ENCODE measurements at places on chromosomes 6 and 20.

GRCh38 chr20:47220161-47220582 is 136.3 kb downstream of the ZMYND8 start:
- DNase-seq = no peak

GRCh38 chr6:143363299-143363698 is 87.2 kb downstream of the ADAT2 start:
- DNase-seq = no peak

DNA sequence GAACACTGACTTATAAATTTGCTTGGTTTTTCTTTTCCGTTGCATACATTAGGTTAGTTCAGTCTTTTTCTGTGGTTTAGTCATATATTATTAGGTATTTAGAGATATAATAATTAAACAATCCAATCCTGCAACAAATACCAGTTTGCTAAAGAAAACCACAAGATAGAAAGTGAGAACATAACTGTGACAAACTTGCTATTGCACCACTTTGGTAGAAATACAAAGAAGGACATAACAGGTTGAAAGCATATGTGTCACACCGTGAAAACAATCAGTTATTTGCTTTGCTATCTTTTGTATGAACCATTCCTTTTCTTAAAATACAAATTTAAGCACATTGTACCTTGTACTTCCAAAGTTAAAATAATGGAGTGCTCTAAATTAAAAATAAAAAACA is 42.0 kb upstream of the KCNQ5 start:
- no peak for DNase-seq

- DNase-seq = no peak
These were observed 612 bp downstream of the ADAT2 start for GRCh38 chr6:143449714-143450452.

- DNase-seq = no peak
These were observed 15.7 kb upstream of the IGF2R start for GRCh38 chr6:159953091-159953601.

- no peak for DNase-seq
These were observed 42.8 kb upstream of the UBR2 start for GRCh38 chr6:42520786-42521607.

DNA sequence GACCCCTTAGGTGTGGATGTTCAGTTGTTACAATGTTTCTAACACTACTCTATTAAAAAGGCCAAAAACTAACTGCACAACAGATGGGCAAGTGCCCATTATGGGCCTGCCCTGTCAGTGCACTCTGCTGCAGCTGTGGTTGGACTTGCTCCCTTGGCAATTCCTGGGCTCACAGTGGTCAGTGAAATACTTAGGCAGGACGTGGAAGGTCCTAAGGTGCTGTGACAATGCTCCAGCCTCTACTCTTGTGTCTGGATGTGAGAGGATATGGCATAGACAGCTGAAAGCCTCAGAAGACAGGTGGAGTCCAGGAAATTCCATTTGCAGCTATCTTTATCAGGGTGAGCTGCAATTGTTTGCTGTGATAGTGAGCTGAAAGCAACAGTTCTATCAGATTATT is 136.5 kb upstream of the OLIG3 start:
- no peak for DNase-seq

DNA sequence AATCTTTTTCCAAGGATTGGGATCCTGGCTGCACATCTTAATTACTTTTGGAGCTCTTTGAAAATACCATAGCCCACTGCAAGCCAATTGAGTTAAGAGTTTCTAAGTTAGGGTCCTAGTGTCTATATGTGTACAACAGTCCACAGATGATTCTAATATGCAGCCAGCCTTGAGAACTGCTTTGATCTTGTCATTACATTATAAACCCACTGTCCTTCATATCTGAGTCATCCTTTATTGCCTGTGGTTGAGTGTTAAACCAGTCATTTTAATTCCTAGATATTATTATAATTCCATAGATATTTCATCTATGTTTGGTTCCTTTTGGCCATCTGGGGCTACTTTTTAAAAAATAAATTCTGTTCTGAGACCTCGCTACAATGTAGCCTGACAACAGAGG is 24.1 kb downstream of the MCM8 start:
- DNase-seq = no peak

DNA sequence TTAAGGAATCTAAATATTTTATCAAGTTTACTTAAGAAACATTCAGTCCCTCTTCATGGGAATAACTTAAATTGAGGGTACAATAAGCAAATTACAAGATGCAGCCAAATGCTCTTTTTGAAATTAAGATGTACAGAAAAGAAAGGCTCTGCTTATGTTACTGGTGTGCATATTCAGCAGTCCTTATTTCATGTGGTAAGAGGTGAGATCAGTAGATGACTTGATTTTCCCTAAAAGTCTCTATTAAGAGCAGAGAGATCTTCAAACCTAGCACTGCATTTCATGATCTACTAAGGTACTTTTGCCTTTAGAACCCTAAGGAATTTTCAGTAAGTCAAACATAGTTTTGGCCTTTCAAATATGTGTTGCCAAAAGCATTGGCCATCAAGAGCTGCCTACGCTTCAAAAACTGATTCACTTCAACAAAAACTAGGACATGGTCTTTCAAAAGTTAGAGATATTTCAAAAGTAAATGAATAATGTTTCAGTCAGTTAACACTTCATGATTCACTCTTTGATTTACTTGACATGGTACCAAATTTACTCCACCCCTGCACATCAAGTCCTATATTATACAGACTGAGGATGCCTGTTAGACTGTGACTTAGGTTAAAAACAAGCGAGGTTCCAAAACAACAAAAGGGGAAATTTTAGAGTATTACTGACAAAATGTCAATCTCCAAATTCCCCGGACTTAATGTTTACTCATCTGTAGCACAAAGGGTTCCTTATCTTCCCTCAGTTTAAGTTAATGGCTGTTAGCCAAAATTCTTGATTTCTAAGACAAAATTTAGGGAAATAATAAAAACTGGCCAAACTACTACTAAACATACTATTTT is 19.2 kb downstream of the C6orf62 start:
- no peak for DNase-seq

- DNase-seq = no peak
These were observed 369.4 kb upstream of the CITED2 start for GRCh38 chr6:139743664-139744437.

DNA sequence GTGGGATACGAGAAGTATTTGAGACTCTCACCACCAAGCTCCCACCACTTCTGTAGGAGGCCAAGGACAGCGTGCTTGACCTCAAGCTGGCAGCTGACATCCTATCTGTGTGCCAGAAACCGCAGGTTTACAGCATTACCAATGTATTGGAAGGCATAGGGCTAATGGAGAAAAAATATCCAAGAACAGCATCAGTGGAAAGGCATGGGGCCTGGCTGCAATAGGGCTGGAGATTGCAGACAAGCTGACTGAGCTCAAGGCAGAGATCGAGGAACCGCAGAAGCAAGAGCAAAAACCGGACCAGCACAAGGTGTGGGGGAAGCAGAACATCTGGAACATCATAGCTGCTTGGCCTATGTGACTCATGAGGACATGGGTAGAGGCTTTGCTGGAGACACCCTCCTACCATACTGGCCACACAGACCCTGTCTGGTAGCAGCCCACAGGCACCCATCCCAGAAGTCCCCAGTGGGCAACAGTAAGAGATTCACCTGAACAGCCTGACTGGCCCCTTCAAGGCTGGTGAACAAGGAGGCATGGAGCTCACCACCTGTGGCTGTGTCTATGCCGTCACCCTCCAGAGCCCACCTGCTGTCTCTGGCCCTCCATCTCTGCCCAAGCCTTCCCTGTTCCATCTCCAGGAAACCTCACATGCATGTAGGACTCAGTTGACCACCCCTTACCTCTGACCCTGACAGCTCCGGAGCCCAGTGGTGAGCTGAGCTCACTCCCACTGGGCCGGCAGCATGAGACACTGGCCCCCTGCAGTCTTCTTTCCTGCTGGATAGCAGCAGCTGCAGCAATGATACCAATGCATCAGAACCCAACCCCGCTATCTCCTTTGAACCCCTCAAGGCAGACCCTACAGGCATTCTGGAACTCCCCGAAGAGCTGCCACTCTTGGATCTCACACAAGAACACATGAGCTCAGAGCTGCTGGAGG is 171.1 kb downstream of the KIF6 start:
- DNase-seq = no peak

DNA sequence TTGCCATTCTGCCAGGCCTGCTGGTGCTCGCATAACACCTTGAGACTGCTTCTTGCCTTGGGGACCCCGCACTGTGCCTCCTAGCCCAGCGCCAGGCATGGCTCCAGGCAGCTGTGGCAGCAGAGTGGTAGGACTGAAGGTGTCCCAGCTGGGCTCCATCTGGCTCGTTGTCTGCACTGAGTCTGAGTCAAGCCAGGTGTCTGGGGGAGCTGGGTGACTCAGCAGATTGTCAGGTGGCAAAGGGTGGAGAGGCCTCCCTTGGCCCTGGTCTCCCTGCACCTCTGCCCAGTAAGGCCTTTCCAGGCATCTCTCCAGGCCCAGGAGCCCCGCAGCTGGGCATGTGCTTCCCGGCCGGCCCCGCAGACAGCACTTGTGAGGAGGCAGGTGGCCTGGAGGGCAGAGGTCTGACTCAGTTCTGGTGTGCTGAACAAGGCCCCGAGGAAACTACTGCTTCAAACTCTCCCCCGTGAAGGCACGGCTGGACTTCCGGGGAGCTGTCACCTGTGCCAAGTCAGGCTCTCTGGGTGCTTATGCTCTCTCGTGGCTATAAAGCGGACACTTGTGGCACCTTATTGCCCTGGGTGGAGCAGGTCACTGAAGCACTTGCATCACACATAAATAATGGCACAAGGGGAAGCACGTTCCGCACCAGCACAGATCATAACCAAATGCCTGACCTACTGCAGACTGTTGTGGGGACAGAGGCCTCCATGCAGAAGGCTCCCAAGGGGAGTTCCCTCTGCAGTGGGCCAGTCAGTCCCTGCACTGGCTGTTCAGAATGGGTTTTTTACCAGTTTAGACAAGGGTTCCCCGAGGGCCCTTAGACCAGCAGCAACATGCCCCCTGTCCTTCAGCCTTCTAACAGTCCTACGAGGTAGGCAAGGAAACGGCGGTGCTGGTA is 27.5 kb downstream of the FOXC1 start:
- no peak for DNase-seq

GRCh38 chr20:42740226-42740870 is 449.4 kb downstream of the PTPRT start:
- DNase-seq = no peak

DNA sequence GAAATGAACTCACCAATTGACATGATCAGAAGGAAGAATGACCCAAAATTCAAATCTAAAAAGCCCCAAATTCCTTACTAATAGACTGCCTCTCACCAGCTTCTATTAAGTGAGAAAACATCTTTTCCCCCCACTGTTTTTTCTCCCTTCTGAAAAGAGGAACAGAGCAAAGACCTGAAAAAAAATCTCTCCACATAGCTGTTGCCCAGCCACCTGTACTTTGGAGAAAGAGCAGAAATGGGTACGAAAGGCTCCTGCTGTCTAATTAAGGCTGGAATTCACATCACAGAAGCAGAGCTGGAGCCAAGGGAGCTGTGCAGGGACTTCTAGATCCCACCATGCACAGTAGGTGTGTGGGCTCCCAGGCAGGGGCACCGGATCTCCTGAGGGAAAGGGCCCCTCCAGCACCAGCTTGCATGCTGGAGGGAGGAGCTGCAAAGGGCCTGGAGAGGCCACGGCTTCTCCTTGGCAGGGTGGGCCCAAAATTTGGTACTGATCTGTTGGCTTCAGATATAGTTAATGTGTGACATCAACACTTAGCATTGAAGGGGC is 73.2 kb upstream of the DUSP22 start:
- no peak for DNase-seq

DNA sequence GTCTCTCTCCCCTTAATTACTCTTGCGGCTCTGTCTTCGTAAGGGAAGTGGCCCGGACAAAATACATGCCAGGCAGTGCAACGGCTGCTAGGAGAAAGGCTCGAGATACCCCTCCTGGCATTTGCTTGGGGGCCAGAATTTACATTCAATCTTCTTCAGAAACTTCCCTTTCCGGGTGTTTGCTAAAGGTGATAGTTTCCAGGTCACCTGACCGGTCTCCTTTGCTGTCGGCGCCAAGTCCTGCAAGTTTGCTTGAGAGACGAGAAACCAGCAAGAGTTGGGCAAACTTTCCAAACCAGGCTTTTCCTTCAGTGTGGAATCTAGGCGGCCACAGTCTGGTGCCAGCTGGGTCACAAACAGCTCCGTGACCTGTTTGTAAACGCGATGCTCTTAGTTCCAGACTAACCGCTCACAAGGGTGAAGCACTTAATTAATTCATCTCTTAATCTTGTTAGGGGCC is 563 bp upstream of the SRSF3 start:
- DNase-seq = peak; percentile 68

DNA sequence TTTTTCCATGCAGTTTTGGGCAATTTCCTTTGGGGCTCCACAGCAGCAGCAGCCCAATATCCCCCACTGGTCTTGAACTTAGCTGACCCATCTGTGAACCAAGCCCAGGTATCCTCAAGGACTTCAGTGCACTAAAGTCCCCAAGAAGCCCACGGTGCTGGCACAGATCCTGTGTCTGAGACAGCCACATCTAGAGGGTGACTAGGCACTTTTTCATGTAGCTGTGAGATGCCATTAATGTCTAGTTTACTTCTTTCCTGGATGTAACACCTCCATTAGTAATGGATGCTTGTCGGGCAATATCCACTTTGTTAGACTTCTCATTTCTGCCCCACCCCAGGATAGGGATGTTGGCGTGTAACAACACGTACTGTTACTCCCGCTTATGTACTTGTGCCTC is 176.2 kb upstream of the PROKR2 start:
- DNase-seq = no peak

DNA sequence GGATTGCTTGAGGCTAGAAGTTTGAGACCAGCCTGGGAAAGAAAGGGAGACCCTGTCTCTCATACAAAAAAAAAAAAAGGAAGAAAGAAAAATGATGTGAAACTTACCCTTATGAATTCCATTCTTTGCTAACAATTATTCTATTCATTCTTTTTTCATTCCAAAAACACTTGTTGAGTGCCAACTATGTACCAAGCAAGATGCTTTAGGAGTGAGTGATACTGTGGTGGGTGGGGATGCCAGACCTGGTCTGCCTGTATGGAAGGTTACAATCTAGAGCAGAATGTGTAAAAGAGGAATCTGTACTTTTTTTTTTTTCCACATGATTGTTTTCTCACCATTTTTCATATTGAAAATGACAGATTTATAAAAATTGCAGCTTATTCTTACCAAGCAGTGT is 73.8 kb upstream of the TULP1 start:
- no peak for DNase-seq

GRCh38 chr20:53949319-53949839 is 121.0 kb downstream of the BCAS1 start:
- DNase-seq = no peak

GRCh38 chr6:131937226-131937625 is 13.9 kb downstream of the CCN2 start:
- no peak for DNase-seq

DNA sequence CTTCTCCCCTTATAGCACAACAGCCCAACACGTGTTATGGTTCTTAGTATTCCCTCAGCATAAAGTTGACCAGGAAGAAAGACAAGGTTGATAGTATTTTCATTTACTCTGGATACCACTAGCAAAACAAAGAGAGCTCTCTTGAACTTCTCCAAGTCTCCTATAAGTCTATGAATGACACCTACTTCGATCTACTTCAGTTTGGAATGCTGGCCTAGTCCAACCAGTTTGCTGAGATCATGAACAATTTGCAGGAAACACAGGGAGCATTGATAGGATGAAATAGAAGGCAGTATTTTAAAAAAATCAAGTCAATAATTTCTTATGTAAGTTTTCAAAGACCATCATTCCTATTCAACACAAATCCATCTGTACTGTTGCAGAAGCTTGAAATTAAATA is 93.6 kb downstream of the GJA10 start:
- DNase-seq = no peak

Data from left forelimb (tissue), 1 donor.